ENCODE measurements at places on chromosomes 5 and 9. TPM values are rescaled to one million over a fixed set of nuclear protein-coding genes. Genes with fewer than 3 reads are reported as not detected.

PLGRKT gene
- 15.9 TPM for total RNA-seq

MEF2C gene
- 42.0 TPM for total RNA-seq

HTR1A gene
- not detected for total RNA-seq

SLC4A9 gene
- 0.32 TPM for total RNA-seq

TMEM215 gene
- 0.09 TPM for total RNA-seq

BTNL3 gene
- total RNA-seq: not detected

PLCXD3 gene
- 2.8 TPM for total RNA-seq

CCL27 gene
- not detected for total RNA-seq

MYMK gene
- total RNA-seq: not detected

REEP2 gene
- total RNA-seq: 0.80 TPM

LCN9 gene
- not detected for total RNA-seq

C9orf152 gene
- total RNA-seq: 26.1 TPM

LCP2 gene
- 82.9 TPM for total RNA-seq

NR6A1 gene
- 4.5 TPM for total RNA-seq

CRB2 gene
- not detected for total RNA-seq

PCDHGB6 gene
- 7.7 TPM for total RNA-seq

NDUFA8 gene
- total RNA-seq: 38.5 TPM

LAMC3 gene
- total RNA-seq: 26.4 TPM

EMB gene
- total RNA-seq: 30.3 TPM

PLPP7 gene
- 1.7 TPM for total RNA-seq

BSPRY gene
- 8.4 TPM for total RNA-seq

MCTP1 gene
- total RNA-seq: 38.7 TPM

DMRT2 gene
- total RNA-seq: 0.86 TPM

PCDHB14 gene
- 2.1 TPM for total RNA-seq

Measured in lower lobe of right lung (tissue), 2 donors.